NCI-H524 treated with DMSO at 0.1 percent for 48 hours (cell line): ENCODE measurements at places on chromosomes 16 and 17.

- DNase-seq = no peak
Measured at GRCh38 chr17:27631897-27632725, 1.1 kb downstream of the LGALS9 start.

DNA sequence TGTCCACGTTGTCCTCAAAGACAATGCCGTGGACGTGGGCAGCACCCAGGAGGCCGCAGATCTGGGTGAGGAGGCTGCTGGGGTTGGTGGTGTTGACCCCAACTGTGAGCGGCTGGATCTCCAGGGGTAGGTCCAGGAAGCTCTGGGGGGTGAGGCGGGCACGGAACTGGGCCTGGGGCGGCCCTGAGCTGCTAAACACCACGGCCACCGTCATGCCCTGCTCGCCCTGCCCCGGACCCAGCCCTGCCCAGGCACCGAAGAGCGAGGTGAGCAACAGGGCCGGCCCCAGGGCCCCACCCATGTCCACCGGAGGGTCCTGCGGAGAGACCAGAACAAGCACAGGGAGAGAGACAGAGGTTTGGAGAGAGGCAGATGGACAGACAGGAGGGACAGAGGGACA lies 4.9 kb downstream of the GRIN2C start:
- no peak for DNase-seq

DNA sequence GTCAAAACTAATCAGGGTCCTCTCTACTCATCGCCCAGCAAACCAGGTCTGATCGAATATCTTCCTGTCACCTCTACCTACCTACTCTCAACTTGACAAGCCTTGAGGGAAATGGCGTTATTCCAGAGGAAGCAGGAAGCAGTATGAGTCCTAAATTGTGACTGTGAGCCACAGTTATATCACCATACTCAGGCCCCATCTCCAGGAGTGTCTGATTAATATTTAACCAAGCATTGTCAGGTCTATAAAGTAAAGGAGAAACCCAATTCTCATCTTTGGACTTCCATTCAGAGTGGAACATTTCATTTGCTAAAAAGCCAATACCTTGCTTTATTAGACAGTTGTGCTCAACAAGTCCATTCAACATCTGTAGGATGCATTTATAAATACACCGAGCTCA lies 17.8 kb upstream of the CLEC3A start:
- DNase-seq = no peak

GRCh38 chr16:78284326-78284725 lies 184.9 kb downstream of the WWOX start:
- no peak for DNase-seq

- no peak for DNase-seq
Measured at GRCh38 chr17:16987830-16988601, 16.1 kb upstream of the TNFRSF13B start.

GRCh38 chr16:71885261-71885650 lies 1.3 kb upstream of the ZNF821 start:
- DNase-seq = no peak

DNA sequence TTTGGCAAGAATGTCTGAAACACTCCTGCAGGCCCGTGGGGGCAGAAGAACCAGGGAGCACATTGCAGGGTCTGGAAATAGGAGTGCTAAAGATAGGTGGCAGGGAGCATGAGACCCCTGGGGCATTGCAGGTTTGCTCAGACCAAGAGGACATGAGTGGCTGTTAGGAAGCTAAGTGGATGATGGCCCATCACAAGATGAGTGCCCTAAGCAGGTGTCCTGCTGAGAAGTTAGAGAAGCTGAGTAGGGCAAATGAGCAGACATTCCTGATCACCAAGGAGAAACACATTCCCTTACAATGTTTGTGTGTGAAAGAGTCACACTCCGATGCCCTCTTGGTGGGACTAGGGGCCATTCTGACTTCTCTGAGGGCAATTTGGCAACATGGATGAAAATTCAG lies 9.9 kb downstream of the MLYCD start:
- DNase-seq = no peak

DNA sequence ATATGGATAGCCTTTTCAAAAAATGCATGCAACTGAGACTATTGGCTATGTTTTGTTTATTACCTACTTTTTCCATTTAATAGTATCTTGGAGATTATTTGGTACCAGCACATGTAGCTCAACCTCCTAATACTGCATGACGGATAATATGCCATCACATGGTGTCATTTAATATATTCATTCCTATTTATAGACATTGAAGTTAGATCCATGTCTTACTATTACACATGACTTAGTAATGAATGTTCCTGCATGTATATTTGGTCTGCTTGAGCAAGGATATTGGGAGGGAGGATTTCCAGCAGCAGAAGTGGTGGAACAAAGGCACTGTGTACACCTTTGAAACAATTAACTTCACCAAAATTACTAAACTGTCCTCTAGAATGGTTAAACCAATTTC lies 561.3 kb downstream of the WWOX start:
- DNase-seq = no peak

DNA sequence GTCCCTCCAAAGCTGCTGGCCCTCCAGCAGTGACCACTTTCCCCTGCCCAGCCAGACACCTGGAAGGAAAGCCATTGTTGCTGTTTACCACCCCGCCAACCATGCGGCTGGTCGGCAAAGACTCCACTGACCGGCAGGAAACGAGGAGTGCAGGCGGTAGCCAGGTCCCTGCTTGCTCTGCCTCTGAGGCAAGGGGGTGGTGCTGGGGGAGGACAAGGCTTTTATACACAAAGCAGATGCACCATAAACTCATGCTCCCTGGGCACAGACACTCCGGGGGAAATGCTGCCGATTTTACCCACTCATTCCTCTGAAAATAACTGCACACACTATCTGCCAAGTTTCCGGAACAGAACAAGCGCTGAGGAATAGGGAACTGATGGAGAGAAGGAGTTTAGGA lies 62.8 kb upstream of the GRIN2A start:
- DNase-seq = no peak

GRCh38 chr17:57109393-57110151 lies 24.5 kb downstream of the AKAP1 start:
- no peak for DNase-seq

- DNase-seq = no peak
Measured at GRCh38 chr17:39969375-39969774, 6.6 kb downstream of the GSDMA start.

DNA sequence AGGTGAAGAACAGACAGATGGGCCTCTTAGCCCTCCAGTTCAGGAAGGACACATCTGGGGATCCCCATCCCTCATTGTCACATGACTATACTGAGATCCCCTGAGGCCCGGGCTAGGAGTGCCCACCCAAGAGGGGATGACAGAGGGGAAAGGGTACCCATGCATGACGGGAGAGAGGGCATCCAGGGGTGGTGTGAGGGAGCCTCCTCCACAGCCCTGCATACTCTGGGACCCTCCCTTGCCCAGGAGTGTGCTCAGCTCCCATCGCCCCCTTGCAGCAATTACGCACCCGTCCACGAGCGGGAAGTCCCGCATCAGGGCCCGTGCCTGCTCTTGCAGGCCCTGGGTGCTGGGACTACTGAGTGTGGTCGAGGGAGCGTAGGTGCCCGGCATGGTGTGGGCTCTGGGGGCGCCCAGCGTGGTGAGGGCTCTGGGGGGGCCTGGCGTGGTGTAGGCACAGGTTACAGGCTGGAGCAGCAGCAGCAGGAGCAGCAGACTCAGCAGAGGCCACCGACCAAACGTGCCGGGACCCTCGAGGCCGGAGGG lies 6.5 kb downstream of the DPEP2 start:
- no peak for DNase-seq

DNA sequence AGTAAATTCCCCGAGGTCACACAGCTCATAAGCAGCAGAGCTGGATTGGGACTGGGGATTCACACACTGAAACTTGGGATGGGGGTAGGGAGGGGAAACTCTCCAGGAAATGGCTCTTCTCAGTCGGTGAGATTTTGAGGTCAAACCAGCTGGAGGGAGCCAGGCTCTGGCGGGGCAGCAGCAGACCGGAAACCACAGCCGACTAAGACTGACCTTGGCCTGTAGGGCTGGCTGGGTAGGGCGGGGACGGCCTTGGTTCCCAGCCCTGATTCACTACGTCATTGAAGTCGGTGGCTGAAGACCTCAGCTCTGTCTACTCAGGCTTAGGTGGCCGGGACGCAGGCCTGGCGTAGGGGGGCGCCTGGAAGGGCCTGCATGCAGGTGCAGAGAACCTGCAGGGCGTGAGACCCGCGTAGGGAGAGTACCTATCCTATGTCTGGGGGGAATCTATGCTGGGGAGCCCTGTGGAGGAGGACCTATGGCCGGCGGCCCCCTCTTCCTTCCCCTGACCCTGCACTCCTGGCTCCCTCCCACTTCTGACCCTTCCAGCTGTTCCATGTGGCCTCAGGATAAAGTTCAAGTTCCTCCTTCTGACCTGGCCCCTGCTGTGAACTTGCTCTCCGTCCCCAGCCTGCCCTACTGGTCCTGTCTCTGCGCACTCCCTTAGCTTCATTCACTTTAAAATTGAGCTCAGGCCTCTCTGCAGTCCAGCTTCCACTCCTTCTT lies 11.9 kb upstream of the SLC4A1 start:
- DNase-seq = no peak

DNA sequence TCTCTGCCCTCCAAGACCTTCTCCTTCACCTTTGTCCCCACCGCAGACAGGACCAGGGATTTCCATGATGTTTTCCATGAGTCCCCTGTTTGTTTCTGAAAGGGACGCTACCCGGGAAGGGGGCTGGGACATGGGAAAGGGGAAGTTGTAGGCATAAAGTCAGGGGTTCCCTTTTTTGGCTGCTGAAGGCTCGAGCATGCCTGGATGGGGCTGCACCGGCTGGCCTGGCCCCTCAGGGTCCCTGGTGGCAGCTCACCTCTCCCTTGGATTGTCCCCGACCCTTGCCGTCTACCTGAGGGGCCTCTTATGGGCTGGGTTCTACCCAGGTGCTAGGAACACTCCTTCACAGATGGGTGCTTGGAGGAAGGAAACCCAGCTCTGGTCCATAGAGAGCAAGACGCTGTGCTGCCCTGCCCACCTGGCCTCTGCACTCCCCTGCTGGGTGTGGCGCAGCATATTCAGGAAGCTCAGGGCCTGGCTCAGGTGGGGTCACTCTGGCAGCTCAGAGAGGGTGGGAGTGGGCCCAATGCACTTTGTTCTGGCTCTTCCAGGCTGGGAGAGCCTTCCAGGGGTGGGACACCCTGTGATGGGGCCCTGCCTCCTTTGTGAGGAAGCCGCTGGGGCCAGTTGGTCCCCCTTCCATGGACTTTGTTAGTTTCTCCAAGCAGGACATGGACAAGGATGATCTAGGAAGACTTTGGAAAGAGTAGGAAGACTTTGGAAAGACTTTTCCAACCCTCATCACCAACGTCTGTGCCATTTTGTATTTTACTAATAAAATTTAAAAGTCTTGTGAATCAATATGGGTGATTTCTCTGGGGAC lies 12.2 kb downstream of the CX3CL1 start:
- no peak for DNase-seq

- no peak for DNase-seq
Measured at GRCh38 chr17:19371259-19372010, 6.9 kb upstream of the MAPK7 start.

DNA sequence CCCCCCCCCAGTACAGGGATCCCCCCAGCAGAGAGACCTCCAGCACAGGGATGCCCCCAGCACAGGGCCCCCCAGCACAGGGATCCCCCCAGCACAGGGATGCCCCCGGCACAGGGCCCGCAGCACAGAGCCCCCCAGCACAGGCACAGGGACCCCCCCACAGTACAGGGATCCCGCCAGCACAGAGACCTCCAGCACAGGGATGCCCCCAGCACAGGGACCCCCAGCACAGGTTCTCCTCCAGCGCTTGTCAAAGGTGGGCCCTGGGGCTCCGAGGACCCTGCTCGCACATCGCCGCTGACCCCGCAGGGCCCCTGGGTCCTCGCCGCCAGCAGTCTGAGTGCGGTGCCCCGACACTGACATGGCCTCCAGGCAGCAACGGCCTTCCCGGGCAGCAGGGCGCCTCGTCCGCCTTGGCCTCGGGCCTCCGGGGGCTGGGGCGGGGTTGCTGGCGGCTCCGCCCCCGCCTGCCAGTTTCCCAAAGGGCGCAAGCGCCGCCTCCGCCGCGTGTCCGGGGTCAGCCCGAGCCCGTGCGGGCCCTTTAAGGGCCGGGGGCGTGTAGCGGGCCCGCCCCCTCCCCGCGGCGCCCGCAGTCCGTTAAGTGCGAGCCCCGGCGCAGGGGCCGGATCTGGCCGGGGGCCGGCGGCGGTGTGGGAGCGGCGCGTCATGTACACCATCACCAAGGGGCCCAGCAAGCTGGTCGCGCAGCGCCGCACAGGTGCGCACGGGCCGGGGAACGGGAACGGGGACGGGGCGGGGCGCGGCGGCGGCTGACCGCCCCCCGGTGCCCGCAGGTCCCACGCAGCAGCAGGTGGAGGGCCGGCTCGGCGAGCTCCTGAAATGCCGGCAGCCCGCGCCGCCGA lies at the start of gene MCRIP2:
Gene MCRIP2, plus strand, starts transcription at position 503 of the 863 bp plus-strand sequence. Its CDS starts 164 bp downstream, at position 667.
- no peak for DNase-seq

DNA sequence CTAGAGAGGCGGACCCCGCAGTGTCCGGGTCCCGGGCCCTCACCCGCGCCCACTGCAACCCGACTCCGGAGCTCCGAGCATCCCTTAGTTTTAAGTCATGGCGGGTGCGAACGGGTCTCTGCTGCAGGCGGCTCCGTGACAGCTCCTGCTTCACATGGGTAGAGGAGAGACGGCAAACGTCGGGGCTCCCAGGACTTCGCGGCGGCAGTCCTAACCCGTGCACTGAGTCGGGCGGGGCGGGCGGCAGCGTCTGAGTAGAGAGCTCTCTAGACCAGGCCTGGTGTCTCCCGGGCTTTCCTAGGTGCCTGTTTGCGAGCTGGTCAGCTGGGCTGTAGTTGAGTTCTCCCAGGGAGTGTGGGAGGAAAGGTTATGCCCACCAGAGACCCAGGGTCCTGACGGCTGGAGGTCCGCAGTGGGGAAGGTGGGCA lies 345 bp downstream of the TSC2 start:
- DNase-seq = no peak

GRCh38 chr17:74558882-74559519 lies 8.3 kb downstream of the CD300H start:
- no peak for DNase-seq

DNA sequence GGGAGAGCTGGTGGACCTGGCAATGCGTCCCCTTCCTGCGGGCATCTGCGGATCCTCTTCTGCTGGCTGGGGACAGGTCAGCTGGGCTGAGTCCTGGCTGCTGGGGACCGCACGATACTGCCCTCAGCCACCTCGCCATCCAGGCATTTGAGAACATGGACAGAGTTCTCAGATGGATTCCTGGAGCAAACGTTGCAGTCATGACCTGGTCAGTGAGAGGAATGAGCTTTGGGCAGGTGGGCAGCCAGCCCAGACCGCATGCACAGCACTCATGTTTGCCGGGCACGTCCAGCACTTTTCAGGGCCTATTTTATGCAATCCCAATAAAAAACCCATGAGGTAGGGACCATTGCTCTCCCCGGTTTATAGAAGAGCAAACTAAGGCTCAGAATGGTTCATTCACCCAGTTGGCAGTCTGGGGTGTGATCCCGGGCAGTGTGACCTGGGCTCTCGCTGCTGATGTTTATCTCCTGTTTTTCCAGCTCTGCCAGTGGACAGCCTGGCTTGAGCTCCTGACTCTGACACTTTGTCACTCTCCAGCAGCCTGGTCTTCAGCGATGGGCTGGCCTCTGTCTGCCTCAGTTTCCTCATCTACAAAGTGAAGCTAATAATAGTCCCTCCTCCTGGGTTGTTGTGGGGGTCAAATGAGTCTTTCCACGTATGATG lies 294.7 kb downstream of the IRF8 start:
- DNase-seq = no peak
